ENCODE measurements at places on chromosomes 2 and 18.

DNA sequence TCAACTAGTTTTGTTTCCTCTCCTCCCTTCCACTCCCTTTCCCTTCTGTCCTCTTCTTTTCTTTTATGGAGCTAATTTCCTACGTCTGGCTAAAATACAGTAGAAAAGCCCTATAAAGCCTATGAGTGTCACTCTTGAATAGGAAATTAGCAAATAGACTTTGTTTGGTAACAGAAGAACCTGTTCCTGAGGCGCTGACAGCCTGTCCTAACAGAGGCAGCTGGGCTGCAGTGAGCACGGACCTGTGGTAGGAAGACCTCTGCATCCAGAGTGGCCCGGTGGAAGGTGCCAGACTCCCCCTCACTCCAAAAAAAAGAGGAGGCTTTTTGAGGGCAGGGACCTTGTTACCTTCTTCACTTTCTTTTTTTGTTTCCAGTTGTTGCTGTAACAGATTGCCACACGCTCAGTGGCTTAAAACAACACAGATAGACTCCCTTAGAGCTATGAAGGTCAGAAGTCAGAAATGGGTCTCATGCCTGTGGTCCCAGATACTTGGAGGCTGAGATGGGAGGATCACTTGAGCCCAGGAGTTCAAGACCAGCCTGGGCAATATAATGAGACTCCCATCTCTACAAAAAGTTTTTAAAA is 81.2 kb upstream of the TXNDC2 start:
- no peak for DNase-seq

GRCh38 chr2:109238580-109238979 is 109.6 kb downstream of the SH3RF3 start:
- DNase-seq, result no peak

DNA sequence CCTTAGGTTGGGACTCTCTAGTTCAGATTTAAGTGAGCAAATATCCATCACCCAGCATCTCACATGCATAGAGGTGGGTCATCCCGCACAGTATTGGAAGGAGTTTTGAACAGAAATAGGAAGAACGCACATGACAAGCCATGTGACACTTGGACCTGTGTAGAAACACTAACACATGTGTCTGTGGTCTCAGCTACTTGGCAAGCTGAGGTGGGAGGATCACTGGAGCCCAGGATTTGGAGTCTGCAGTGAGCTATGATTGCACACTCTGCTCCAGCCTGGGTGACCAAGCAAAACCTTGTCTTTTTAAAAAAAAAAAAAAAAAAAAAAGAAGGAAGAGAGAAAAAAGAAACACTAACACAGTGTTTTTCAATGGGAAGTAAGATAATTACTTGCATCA is 5.4 kb upstream of the MTCL1 start:
- no peak for DNase-seq

- DNase-seq, result no peak
Observed at GRCh38 chr2:241970716-241971115, 101.2 kb downstream of the RTP5 start.

GRCh38 chr2:48722391-48722790 is 33.1 kb downstream of the LHCGR start:
- DNase-seq, result no peak

DNA sequence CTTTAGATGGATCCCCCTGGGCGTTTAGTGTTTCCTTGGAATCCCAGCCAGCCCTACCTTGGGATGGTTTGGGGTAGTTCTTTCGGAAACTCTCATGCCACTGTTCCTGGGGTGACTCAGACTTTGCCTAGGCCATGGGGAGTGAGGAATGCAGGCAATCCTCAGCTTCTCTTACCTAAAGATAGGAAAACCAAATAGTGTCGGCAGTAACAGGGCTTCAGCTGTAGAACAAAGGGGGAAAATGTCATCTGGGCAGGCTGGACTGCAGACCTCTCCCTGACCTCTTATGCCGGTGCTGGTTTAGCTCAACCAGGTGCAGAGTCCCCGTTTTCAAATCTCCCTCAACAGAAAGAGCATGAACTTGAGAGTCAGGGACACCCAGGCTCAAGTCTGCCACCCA is 252.1 kb downstream of the TSN start:
- no peak for DNase-seq

DNA sequence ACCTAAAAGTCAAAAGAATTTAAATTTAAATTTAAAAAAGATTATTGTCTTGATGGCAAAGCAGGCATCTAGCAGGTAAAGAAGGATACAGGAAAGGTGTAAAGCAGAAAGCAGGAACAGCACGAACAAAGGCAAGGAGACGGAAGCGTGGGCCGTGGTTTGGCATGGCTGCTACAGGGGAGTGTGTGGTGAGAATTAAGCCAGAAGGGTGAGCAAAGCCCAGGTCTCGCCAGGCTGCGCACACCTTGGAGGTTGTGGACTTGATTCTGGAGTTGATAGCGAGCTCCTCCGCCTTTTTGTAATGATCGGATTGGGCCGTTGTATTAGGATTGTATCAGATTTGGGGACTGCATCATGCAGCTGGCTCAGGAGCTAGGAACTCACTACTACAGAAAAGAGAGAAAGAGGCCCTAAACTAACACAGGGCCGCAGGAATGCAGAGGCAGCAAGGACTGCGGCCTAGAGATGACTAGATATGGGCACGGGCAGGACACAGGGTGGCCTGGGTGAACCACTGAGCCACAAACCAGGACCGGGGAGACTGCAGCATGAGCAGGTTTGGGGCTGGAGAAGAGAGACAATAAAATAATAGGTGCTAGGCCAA is 71.4 kb upstream of the TMEM247 start:
- no peak for DNase-seq

- no peak for DNase-seq
Observed at GRCh38 chr2:186017278-186017677, 278.7 kb downstream of the FSIP2 start.

- no peak for DNase-seq
Observed at GRCh38 chr2:192407692-192408091, 213.0 kb upstream of the TMEFF2 start.
